ENCODE measurements at places on chromosomes 5 and 9.

DNA sequence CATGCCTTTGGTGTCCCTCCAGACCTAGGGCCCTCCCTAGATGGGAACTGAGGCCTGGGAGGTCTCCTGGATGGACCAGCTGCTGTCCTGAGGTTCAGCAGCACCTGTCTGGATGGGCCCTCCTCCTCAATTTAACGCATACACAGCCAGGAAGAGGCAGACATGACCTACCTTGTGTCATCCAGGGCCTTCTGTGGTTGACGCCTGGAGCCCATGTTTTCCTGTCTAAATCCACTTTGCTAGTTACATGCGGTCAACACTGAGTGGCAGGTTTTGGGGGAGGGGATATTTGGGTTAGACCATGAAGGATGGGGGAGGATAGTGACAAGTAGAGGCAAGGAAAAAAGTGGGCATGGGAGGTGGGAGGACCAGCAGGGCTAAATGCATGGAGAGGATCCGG lies 3.1 kb upstream of the STC2 start:
- DNase-seq, result no peak

GRCh38 chr5:134554319-134555222 lies 29.1 kb downstream of the JADE2 start:
- no peak for DNase-seq

GRCh38 chr5:176837707-176838115 lies 27.4 kb downstream of the UNC5A start:
- DNase-seq, result peak; percentile 94

- DNase-seq, result peak; percentile 76
These were observed 4.5 kb upstream of the DMRT3 start for GRCh38 chr9:971901-972500.

- DNase-seq, result no peak
These were observed 132.2 kb upstream of the ASTN2 start for GRCh38 chr9:117546894-117547678.

DNA sequence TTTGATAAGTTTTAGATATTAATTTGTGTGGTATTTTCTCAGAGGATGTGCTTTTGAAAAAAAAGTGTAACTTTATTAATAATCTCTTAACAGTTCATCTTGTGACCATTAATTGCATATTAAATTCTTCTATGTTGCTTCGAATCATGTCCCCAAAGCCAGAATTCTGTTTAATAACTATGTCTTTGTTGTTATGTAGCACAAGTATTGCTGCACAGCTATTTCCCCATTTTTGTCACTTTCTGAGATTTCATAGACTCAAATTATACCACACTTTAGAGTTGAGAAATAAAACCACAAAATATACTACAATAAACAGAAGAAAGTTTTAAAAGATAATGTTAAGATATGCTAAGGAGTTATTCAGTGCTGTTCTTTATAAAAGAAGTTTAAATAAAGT lies 2.8 kb downstream of the MEF2C start:
- DNase-seq, result no peak

- DNase-seq, result no peak
These were observed 505.6 kb downstream of the IRX1 start for GRCh38 chr5:4101189-4101588.

GRCh38 chr9:101427957-101428655 lies 7.5 kb downstream of the ALDOB start:
- DNase-seq, result no peak

DNA sequence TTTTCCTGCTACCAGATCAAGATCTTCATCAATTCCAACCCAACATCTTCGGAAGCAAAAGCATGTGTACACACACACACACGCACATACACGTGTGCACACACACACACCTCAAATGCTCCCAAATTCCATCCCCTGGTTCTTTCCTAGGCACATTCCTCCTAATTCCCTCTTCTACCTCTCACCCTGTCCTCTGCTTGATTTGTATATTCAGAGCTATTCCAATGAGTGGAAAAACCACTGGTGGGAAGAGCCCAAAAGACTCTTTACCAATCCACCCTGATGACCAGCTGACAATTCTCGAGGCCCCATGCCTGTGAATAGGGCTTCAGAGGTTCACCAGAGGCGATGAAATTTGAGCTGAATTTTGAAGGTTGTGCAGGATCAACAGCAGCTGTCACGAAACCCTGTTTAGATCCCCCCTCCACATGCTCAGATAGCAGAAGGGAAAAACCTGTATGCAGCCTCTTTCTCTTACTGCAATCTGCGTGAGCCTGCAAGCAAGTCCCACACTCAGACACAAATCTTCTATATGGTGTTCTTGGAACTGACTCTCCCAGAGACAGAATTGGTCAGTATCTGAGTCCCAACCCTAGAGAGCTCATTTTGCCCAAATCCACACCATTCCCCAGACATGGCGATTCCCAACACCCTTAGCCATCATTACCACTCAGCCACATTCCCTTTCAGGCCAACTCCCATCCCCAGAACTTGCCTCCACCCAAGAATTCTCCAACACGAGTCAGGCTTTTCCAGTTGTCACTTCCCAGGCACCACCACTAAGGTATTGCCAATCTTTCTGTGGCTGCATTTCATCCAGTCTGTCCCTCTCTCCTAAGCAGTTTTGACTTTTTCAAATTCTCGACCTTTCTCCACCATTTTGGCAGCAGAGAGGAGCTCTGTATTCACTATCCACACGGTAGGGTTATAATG lies 4.3 kb upstream of the TRIO start:
- no peak for DNase-seq

DNA sequence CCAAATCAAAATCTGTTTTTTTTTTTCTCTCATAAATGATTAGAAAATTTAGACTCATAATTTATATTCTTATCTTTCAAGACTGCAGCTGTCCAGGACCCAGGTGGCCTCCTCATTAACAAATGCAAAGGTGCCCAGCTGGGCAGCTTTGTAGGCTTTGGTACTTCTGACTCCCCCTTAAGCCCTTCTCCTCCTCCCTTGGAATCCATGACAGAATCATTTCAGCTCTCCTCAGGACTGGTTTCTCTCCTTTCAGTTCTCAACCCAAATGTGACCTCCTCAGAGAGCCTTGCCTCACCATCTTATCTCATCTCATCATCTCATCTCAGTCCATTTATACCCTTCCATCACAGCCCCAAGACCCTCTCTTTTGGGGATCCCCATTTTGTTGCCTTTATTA lies 221.7 kb downstream of the KIAA0825 start:
- no peak for DNase-seq

- DNase-seq, result peak; percentile 8
These were observed 22.1 kb upstream of the TPD52L3 start for GRCh38 chr9:6305954-6306563.

DNA sequence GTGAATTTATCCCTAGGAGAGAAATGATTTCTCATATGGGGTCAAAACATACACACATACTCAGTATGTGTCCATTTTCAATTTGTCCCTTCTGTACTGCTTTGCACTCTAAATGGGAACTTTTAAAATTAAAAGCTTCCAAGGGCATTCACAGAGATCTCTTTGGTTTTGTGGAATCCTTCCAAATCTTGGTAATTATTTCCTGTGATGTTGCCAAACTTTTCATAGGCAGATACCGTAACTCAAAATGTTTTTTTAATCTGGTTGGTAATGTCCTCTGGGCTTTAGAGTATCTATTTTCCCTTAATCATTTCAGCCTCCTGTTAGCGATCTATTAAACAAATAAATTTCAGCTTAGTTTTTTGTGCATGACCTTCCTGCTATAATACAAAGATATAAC lies 282.4 kb downstream of the ARHGEF28 start:
- DNase-seq, result no peak

GRCh38 chr9:2359891-2360471 lies 261.6 kb upstream of the VLDLR start:
- peak; percentile 31 for DNase-seq

GRCh38 chr5:61496446-61496845 lies 164.4 kb downstream of the ZSWIM6 start:
- DNase-seq, result peak; percentile 64

- no peak for DNase-seq
These were observed 3.1 kb upstream of the DOCK8 start for GRCh38 chr9:211557-211956.
